Renal cortical epithelial cell (primary cell): ENCODE measurements at places on chromosomes 3 and 15. TPM values are rescaled to one million over a fixed set of nuclear protein-coding genes. Genes with fewer than 3 reads are reported as not detected.

Gene CPLX3
- not detected in 2 replicates for total RNA-seq

Gene NR2E3
- total RNA-seq, result 0.45 TPM in 1 of 2 replicates, not detected in the other

Gene DNAJB11
- total RNA-seq, result 57.9 and 62.9 TPM in 2 replicates

Gene ANKUB1
- total RNA-seq, result not detected in 2 replicates

Gene ITIH4
- 1.9 TPM in 1 of 2 replicates, not detected in the other for total RNA-seq

Gene STAB1
- total RNA-seq, result 0.50 and 0.69 TPM in 2 replicates

Gene HACD2
- 30.7 and 70.6 TPM in 2 replicates for total RNA-seq

Gene SHC4
- 0.89 and 7.3 TPM in 2 replicates for total RNA-seq

Gene ZBED2
- total RNA-seq, result 13.5 and 15.2 TPM in 2 replicates

Gene ZNF660
- 1.4 and 5.4 TPM in 2 replicates for total RNA-seq

Gene LSAMP
- total RNA-seq, result 0.55 TPM in 1 of 2 replicates, not detected in the other

Gene CAMKV
- total RNA-seq, result under 0.01 TPM in 1 of 2 replicates, not detected in the other

Gene CACNA2D3
- 1.4 and 3.2 TPM in 2 replicates for total RNA-seq

Gene COPS2
- 66.0 and 111 TPM in 2 replicates for total RNA-seq

Gene SEMA3G
- 0.05 and 0.17 TPM in 2 replicates for total RNA-seq
